ENCODE measurements at places on chromosomes 1 and 21.

DNA sequence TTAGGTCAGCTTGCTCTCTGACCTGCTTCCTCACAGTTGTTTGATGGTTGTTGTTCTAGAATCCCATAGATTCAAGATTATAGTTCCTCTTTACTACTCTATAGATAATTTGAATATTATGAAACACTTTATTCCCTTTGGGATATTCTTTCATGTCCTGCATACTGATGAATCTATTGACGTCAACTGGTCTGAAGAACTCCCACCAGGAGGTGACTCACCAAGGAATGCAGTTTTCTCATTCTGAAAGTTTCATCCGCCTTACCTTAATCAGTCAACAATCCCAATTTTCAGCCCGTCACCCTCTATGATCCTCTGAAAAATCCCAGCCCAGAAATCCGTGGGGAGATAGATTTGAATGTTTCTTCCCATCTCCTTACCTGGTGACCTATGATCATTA lies 834.1 kb upstream of the PRMT6 start:
- DNase-seq = no peak

DNA sequence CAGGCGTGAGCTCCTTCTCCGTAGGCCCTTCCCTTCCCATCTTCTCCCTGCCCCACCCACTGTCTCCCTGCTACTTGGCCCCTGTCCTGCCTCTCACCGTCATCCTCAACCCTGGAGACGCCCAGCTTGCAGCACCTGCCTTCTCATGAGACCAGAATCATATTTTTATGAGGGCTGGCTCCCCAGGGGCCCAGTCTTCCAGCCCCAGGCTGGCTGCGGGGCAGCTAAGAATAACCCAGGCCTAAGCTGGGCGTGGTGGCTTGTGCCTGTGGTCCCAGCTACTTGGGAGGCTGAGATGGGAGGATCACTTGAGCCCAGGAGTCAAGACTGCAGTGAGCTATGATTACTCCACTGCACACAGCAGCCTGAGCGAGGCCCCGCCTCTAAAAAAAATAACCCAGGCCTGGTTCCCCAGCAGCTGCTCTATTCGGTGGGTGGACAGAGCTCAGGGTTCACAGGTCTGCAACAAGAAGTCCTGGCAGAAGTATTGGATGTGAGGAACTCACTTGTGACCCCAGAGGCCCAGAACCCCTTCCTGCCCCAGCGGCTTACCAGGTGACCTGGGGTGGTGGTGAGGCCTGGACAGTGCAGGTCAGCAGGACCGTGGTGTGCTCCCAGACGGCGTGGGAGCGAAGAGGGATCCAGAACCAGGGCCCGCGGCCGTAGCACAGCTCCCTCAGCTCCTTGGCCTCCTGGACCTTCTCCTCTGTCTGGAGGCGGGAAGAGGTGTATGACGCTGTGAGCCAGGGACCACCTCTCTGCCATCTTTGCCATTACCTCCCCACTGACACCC lies 6.4 kb downstream of the MYOM3 start:
- DNase-seq = no peak

DNA sequence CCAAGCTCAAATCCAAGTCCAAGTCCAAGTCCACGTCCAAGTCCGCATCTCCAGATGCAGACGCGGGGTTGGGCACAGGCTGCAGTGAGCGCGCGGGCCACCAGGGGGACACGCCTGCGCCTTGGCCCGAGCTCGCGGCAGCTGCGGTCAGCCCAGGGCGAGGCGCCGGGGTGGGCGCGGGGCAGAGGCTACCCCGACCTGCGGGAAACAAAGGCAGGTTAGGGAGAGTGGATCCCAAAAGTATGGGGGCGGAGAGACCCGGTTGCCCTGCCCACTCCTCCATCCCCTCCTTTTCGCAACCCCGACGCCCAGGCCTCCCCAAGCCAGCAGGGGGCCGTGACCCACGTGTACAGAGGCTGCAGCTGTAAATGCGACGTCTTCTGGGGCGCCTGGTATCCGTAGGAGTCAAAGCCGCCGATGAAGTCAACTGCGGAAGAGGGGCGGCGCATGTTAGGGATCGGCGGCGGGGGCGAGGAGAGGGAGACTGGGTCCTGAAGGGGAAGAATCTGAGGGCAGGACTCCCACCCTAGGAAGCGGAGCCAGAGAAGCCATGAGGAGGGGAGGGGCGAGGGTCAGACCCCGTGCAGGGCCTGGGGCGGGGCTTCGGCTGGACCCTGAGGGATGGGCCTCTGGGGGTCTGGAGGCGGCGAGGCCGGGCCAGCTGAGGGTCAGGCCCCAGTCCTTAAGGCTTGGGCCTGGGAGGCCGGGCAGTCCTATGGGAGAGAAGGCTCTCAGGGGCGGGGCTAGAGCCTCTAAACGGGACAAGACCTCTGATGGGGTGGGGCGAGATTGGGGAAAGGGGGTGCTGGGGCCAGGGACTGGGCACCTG lies 58.0 kb downstream of the NKAIN1 start:
- DNase-seq = peak; percentile 23

- DNase-seq = no peak
Measured at GRCh38 chr1:154547105-154547732, 11.2 kb downstream of the UBE2Q1 start.

GRCh38 chr1:106768077-106768476 lies 288.4 kb upstream of the PRMT6 start:
- DNase-seq = no peak

Data from HepG2 (cell line).